Muscle of back (tissue), 13 donors: ENCODE measurements at places on chromosomes 11 and 22. TPM values are rescaled to one million over a fixed set of nuclear protein-coding genes. Genes with fewer than 3 reads are reported as not detected.

The RAG2 gene
- polyA plus RNA-seq = 0.20 TPM

DNA sequence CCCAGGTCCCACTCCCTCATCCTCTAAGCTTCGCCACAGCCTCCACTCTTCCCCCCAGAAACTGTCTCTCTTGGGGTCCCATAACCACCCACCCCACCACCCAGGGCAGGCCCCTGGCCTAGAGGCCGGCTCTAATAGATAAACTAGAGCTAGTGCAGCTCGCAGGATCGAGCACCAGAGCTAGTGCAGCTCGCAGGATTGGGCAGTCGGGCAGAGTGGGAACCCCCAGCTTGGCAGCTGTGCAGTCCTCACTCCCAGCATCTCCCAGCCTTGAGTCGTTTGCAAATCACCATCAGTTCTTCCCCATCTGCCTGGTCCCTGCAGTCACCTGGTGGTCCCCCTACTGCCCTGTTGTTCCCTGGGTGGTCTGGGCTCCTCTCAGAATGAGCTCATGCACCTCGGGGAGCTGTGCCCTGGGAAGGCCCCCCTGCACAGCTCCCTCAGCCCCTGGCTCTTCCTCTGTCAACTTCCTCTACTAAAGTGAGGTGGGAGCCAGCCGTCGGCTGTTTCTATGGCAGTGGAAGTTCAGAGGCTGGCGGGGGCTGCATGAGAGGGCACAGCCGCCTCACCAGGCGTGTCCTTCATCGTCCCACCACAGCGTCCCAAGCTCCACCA is 15.5 kb upstream of the SHANK2 start:
- no peak for DNase-seq

DNA sequence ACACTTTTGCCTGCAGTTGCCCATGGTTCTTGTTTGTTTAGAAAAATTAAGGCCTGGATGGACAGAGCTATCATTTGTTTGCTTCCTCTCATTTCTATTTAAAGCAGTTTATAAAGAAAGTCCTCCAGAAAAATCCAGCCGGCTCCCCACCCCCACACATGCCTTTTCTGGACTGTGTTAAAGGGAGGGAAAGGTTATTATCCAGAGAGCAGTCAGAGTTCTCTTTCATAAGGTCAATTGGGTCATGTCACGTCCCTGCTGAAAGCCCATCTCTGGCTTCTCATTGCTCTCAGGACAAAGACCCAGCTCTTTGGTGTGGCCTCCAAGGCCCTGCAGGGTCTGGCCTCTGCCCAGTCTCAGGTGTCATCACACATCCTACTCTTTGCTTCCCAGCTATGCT is 9.8 kb upstream of the GRK3 start:
- DNase-seq = no peak

DNA sequence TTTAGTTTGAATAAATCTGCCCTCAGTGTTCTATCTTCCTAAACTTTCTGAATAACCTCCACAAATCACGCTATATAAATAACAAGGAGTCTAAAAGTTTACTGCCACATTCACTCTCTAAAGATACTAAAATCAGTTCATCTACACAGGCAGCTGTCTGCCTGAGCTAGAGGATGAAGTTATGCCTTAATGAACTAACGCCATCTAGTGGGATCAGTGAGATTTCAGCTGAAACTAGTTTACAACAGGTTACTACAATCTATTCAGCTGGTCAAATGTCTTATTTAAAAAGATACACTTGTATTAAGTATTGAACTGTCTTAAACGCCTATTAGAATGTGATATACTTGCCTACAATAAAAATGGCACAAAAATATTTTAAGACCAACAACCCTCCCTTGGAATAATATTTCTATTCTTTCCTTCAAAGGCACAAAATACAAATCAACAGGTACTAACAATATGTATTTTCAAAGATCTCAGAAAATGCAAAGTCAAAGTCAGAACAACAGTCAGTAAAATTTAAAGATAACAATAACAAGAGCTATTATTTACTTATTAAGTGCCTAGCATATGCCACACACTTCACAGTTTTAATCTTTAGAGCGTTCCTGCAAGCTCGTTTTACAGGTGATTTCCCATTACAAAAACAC is 84.1 kb downstream of the LARGE2 start:
- peak; percentile 69 for DNase-seq

- peak; percentile 94 for DNase-seq
Observed at GRCh38 chr11:130314750-130315285, at the start of gene ZBTB44. Gene ZBTB44 (minus strand): TSS chr11:130314917. CDS start chr11:130261873, 53,044 bp downstream.

The CADM1 gene
- 26.1 TPM for polyA plus RNA-seq

- DNase-seq = no peak
Observed at GRCh38 chr22:46107753-46108563, 42.4 kb upstream of the PPARA start.

DNA sequence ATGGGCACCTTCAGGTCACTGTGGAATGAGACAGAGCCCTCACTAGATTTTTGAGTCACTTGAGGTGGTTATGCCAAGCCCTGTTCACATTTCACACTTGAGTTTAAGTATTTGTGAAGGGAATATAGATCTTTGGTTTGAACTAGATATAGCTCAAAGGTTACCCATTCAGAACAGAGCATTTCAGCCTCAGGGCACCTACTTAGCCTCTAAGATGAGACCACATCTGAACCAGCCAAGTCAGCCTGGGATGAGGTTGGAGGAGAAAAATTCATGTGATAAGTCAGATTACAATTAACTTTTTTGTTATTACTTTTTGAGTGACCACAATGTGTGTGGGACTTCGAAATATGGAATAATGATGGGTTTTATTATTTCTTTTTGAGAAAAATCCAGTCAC is 127.8 kb downstream of the TEAD1 start:
- no peak for DNase-seq

The LARGE1 gene
- 8.4 TPM for polyA plus RNA-seq

DNA sequence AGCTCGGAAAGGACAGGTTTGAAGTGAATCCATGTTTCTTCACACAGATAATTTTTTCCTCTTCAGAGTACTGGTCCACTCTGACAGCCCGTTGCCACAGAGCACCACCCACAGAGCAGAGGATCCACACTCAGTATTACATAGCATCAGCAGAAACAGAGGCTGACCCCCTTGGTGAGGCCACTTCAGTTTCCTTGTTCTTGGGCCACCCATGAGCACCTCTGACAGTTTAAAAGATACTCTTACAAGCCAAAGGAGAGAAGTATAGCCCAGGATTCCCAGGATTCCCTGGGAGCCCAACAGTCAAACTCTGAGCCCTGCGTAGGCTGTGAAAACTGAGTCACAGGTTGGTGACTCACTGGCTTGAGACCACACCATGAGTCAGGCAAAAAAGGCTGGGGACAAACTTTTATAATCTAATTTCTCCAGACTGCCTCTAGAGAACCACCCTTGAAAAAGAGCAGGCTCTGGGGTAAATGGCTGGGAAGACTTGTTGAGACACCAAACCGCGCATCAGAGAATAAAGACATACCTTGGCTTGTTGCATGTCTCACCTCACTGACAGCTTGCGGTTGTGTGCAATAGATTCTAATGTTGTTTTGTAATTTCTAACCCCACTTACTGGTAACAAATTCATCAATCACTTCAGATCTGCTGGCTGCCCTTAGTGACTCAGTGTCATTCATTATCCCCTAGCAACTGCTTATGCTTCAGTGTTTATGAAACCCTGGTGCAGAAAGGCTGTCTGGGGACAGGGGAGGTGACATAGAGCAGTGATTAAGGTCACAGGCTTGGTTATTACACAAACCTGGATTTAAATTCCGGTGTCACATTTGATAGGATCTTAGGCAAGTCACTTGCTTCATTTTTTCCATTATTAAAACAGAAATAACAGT is 56.9 kb upstream of the PRSS23 start:
- no peak for DNase-seq

The POU2AF2 gene
- polyA plus RNA-seq = not detected

GRCh38 chr11:124656774-124657630 is 16.5 kb downstream of the SIAE start:
- DNase-seq = no peak

DNA sequence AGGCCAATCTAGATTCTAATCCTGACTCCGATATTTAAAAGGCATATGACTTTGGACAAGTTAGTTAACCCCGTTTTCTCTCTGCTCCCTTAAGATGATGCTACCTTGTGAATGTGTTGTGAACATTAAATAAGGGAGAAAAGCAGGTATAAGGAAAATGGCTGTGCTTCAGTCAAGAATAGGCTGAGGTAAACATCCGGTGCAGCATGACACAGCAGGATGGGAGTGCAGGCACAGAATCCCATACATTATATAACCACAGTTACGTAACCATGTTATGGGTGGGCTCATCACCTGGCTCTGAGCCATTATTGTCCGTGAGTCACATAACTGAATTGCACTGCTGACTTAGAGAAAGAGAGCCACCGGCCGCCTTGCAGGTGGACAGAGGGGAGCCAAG is 382.2 kb upstream of the ANO5 start:
- DNase-seq = no peak

DNA sequence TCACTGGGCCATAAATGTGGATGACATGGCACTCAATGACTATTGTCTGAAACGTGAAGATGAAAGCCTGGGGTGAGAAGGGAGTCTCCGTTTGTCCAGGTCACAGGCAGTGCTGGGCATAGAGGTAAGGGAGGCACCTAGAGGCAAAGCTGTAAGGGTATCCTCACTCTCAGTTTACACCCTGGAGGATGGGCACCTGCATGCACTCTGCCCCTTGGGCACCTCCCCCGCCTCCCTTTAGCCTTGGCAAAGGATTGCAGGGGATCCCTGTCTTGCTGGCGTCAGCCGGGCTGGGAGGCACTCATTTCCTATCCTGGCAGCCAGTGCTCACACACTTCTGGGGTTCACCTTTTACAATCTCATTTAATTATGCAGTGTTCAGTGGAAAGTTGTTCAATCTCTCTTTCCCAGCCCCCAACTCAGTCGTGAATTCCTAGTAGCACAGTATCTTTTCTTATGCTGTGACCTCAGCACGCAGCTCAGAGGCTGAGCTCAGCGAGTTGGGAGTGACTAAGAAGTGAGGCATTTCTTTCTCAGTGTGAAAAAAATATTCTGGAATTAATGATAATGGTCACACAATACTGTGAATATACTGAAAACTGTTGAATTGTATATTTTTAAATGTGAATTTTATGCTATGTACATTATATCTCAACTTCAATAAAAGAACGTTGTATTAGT is 866.6 kb downstream of the BRD1 start:
- no peak for DNase-seq

- DNase-seq = no peak
Observed at GRCh38 chr22:32693102-32693501, 108.4 kb upstream of the TIMP3 start.

The NPAS4 gene
- 0.05 TPM for polyA plus RNA-seq

- peak; percentile 69 for DNase-seq
Observed at GRCh38 chr22:23315341-23315917, 135.1 kb downstream of the BCR start.

The LRRN4CL gene
- polyA plus RNA-seq = 20.6 TPM

DNA sequence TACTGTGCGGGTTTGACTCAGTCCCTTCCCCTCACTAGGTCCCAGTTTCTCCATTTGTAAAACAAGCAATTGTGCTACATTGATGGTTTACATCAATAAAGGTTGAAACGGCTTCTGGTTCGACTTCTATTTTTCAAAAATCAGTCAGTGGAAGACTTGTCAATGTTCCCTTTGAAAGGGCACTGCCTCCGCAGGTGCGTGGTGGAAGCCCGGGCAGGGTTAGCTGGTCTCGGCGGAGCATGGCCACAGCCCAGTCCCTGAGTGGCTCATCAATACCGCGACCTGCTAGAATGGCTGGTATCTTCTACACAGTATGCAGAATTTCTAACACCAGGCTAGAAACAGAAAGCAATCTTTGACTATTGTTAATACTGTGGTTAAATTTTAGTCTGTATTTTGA is 16.1 kb downstream of the MS4A10 start:
- DNase-seq = no peak

GRCh38 chr11:64151337-64151736 is 14.6 kb downstream of the MACROD1 start:
- no peak for DNase-seq

DNA sequence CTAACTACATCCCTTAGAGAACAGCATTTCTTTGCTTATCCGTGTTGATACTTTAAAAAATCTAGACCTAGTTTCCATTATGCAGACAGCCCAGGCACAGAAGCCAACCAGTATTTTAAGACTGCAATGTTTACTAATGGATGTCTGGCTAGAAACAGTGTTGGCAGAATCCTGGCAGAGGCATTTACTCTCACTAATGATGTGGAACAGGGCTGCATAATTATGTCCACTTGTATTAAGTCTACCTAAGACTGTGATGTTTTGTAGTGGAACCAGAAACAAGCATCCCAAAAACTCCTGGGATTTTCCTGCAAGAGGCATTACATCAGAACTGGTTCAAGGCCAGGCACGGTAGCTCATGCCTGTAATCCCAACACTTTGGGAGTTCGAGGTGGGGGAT is 50.2 kb upstream of the PICALM start:
- DNase-seq = no peak

- DNase-seq = no peak
Observed at GRCh38 chr22:44347549-44347948, 34.8 kb upstream of the SHISAL1 start.

DNA sequence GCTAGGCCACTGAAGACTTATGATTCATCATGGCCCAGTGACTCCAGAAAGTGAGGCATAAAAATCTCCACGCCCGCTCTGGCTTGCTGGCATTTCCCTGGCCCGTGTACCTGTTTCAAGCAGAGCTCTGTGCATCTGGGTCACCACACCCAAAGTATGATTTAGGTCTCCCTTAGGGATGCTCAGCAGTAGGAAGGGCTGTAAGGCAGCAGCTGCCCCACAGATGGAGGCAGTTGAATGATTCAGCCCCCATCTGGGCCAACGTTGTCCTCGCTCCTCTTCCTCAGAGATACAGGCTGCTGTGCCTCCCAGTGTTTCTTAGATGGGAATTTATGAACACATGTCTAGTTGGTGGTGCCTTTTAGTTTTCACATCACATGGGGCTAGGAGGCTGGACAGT is 21.6 kb downstream of the GPR83 start:
- DNase-seq = no peak

The GVQW3 gene
- 3.7 TPM for polyA plus RNA-seq

The OR52N4 gene
- polyA plus RNA-seq = not detected

- DNase-seq = no peak
Observed at GRCh38 chr22:38077096-38077495, 6.9 kb downstream of the SLC16A8 start.

The DUSP8 gene
- 18.7 TPM for polyA plus RNA-seq

DNA sequence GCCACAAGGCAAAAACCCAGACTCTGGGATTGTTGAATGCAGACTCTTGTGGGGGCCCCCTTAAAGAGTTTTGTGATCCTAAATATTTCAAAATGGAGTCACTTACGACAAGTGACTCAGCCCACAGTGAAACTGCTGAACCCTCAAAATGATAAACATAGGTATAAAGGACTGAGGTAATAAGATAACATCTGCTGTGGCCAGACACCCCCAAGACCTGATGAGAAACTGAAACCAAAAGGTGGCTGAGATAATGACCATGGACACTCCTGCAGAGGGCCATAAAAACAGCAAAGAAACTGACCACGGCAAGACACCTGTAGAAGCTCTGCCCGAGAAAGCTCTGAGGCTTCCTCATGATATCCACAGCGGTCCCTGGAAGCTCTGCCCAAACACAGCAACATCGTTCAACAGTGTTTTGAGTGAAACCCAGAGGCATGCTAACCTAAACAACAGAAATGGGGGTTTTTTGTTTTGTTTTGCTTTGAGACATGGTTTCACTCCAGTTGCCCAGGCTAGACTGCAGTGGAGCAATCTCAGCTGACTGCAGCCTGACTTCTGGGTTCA is 1.6 kb upstream of the PLAAT4 start:
- no peak for DNase-seq

The SLCO2B1 gene
- 10.8 TPM for polyA plus RNA-seq
